Caco-2 (cell line): ENCODE measurements at places on chromosomes 16 and 17.

- DNase-seq, result no peak
Observed at GRCh38 chr17:836151-836550, 54.0 kb downstream of the MRM3 start.

GRCh38 chr17:56603486-56604238 is 10.2 kb downstream of the NOG start:
- DNase-seq, result no peak

GRCh38 chr17:74062234-74062633 is 141.2 kb upstream of the RPL38 start:
- DNase-seq, result no peak

GRCh38 chr16:54933281-54934011 is 2.8 kb downstream of the IRX5 start:
- DNase-seq, result no peak

DNA sequence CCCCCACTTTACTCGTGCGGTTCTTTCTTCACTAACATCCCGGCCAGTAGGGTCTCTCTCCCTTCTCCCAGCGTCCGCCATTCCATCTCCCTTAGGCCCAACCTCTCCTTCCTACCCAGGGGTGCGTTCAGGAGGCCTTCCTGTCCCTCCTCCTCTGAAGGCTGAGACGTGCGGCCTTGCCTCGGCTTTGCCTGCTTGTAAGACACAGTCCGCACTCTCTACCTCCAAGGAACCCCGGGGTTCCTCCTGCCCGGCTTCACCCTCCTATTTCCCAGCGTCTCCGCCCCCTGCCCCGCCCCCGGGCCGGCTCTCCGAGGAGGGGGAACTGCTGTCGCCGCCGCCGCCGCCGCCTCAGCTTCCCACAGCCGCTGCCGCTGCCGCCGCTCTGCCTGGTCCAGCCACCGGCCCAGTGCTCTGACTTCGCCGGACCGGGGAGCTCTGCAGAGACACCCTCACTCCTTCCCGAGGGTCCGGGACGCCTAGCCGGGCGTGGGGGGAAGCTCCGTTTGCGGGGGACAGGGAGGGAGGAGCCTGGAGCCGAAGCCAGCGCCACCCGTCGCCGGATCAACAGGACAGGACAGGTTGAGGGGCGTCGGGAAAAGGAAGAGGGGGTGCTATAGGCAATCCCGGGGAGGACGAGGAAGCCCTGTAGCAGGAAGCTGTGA is 1.2 kb upstream of the FGF11 start:
- no peak for DNase-seq

GRCh38 chr16:71746442-71747046 is 22.0 kb upstream of the PHLPP2 start:
- DNase-seq, result peak; percentile 54
